ENCODE measurements at places on chromosomes 12 and 14.

DNA sequence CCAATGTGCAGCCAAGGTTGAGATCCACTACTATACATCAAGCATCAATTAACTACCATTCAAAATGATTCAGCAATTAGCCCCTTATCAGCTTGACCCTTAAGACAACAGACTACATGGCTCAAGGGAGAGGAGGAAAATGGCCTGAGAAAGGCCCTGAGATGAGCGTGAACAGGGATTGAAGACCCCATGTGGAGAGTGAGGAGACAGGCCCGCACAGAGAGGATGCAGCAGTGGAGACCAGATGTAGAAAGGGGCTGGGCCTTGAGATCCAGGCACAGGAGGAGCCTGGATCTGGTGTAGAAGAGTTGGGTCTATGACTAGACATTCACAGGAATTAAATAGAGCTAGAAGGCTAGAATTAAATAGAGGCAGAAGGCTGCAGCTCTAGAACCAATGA is 229.1 kb downstream of the MON2 start:
- no peak for DNase-seq

- DNase-seq = no peak
These were observed 29.1 kb upstream of the PZP start for GRCh38 chr12:9237286-9237685.

DNA sequence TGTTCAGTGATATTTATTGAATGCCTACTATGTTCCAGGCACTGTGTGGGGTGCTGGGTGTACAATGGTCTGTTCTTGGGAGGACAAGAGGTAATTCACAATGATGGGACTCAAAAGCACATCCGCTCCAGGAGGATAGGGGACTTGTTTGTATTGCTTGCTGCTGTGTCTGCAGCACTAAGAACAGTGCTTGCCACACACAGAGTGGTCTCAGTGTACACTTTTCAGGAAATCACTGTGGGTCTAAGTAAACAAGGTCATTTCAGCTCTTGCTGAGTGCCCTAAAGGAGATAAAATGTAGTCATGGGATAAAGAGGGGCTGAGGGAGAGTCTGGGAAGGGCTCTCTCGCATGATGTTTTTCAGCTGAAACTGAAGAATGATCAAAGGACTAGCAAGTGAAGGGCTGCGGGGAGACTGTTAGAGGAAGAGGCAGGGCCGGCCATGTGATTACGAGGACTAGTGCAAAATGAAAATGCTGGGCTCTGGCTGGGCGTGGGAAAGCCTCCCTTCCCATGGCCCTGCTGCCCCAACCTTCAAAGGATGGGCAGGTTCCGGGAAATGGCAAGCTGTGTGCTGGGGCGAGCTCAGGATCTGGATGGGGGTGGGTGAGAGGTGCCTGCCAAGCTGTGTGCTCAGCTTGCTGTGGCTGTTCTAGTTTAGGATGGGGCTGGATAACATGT is 39.1 kb downstream of the ADCK1 start:
- DNase-seq = no peak

GRCh38 chr12:132587781-132588180 is 22.6 kb downstream of the LRCOL1 start:
- no peak for DNase-seq

DNA sequence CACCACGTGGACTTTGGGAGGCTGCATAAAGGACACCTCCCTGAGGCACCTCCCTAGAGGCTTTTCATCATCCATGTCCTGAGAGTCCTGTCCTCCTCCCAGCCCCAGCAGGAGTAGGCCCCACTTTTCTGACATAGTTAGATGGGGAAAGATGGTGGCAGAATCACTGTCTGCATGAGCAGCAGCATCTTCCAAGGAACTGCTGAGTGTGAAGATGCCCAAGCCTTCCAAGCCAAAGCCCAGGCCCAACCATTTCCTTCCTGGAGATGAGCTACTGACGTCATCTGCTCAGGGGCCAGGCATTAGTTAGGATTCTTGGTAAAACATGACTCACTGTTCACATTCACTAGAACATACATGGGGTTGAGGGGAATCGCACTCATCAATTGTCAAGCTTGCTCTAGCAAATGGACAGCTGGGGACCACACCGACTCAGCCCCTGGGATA is 37.3 kb downstream of the VDR start:
- DNase-seq = no peak

DNA sequence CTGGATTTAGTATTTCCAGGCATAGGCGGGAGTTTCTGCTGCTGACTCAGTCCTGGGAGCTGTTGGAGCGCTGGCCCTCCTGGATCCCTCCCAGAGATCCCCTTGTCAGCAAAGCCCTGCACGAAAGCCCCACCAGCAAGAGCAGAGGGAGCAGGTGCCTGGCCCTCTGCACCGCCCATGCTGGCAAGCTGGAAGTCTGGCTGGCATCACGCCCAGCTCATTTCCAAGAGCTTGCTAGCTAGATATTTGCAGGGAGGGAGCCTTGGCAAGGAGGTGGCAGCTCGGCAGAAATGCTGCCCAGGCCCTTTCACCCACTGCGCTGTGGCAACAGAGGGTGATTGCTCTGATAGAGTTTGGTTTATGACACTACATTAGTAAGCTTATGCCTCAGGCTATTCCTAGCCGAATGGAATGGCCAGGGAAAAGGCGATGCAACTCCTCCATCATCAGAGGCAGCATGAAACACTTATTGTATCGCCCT is 193.9 kb downstream of the EMP1 start:
- DNase-seq = no peak

DNA sequence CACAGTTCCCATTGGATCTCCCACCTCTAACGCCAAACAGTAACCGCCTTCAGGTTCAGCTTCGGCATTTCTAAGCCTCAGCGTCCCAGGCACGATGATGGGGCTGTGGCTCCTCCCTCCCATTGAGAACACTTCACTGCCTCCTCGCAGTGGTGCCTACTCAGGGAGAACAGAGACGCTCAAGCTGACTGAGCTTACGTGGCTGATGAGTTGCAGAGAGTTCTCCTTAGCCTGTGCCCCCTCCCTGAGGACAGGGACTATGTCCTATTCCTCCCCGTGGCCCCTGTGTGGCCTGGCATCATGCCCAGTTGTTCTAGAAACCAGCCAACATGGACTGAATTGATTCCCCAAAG is 87.0 kb downstream of the ITPK1 start:
- DNase-seq = no peak

GRCh38 chr12:94205822-94206221 is 57.4 kb downstream of the PLXNC1 start:
- no peak for DNase-seq

- no peak for DNase-seq
These were observed 140.3 kb downstream of the RERGL start for GRCh38 chr12:17949558-17950141.

DNA sequence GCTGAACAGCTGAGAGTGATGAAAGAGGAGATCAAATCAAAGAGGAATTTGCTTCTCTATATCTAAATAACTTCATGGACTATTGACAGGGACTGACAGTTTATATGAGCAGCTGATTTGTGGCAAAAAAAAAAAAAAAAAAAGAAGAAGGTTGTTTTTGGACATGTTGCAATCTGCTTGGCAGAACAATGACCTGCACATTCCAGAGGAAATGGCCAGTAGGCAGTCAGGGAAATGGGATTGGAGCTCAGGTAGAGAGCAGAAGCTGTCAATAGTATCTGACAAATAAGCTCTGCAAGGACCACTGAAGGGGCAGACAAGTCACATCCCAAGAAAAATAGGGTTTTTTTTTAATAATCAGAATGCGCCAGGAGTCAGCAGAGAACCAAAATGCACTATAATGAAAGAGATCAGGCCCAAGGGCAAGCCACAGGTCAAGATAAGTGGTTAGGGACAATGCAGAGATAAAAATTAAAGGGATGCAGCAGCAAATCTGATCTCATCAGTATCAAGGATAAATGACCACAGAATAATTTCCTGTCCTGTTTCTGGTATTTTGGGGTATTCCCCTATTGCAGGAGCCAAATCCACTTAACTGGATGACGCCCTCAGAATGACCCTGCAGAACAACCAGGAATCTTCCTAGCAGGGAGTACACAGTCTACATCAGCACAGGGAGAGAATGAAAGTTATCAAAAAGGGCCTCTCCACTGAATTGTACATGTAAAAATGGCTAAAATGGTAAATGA is 22.6 kb upstream of the DUSP16 start:
- DNase-seq = no peak

- no peak for DNase-seq
These were observed 26.8 kb downstream of the ANKS1B start for GRCh38 chr12:99957866-99958466.

DNA sequence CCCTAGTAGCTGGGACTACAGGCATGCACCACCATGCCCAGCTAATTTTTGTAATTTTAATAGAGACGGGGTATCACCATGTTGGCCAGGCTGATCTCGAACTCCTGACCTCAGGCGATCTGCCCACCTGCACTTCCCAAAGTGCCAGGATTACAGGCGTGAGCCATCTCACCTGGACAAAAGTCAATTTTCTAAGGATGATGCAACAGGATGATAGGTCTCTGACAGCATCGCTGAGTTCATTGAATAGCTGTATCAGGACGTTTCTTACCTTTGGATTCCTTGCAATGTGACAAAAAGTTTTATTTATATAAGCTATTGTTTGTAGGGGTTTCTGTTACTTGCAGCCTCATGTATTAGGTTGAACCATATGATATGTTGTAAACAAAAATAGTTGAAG is 55.5 kb upstream of the PCED1B start:
- no peak for DNase-seq

DNA sequence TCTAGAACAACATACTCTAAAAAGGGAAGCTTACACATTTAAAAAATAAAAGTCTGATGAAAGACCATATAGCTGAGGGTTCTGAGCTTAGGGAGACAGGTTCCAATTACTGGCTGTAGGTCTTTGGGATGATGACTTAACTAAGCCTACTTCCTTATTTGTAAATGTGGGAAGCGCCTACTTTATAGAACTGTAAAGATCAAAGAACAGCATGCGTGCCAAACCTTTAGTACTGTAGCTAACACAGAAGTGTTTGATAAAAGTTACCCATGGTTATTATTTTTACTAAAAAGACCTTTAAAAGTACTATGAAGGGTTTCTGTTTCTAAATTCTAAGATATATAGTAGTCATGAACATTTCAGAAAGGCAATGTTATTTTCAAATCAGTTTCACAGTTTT is 35.7 kb downstream of the STK38L start:
- no peak for DNase-seq

DNA sequence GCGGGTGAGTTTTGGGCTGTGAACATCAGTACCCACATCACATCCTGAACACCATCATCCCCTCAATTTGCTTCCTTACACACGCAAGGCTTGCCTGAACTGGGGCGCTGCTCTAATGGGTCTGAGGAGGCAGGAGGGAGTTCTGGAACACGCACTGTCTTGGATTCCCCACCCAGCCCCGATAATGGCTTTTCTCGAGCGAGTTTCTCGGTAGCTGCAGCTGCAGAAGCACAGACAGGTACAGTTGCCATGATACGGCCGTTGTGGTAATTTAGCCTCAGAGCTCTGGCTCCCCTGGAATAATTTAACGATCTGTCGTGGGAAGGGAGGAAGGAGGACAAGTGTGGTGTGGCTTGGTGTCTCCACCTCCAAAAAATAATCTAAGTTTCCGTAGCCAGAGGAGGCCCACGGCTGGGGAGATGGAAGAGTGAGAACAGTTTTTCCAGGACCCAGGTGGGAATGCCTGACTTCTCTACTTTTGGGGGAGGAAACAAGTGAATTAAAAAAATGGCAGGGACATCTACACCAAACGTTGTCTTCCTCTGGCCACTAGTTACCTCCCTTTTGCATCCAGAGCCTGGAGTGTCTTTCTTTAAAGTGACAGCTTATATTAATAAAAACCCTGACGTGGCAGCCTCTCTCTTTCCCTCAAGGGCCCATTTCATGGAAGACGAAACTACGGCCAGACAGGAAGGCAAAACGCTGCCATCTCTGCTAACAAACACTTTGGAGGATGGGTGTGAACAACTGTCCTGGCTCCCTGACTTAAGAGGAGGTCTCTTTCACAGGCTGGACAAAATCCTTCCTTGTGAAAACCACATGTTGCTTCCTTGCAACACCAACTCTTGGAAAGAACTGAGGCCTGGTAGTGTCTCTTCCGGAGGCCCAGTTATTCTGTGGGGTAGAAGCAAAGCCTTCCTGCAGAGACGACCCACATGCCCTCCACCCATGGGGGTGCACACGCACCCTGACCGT is 84.8 kb downstream of the RBM19 start:
- DNase-seq = no peak

DNA sequence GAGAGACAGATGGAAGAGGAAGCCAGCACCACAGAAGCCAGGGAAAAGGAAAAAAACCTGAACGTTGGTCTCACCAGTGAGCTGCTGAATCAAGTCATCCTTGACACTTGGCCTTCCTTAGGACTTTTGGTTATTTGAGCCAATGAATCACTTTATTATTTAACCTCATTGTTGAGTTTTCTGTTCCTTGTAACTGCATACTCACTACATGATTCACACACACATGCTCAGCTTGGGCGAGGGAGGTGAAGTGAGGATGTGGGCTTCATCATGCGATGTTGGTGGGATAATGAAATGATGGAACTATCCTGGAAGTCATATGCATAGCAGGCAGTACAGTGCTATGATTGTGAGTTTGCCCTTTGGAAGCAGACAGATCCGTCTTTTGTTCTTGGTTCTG is 40.6 kb upstream of the RPH3A start:
- DNase-seq = no peak

DNA sequence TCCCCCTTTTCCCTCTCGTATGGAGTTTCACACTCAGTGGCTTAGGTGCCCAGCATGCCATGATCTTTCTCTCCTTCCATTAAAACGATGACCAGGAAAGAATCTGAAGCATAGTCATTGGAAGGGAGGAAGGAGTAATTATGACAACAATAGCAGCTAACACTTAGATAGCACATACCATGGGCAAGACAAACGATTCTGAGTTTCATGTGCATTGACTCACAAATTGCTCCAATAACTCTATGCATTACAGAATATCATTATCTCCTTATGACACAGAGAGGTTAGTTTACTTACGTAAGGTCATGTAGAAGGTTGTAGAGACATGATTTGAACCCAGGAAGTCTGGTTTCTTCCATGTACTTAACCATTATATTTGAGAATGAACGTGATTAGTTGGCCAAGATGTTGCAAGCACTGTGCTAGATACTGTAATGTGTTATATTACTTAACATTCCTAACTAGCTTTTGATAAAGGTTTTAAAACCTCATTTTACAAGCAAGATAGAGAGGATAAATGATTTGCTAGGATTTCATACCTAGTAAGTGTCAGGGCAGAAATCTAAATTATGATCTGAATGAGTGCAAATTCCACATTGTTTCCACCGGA is 162.4 kb downstream of the CAND1 start:
- DNase-seq = no peak

GRCh38 chr14:68089146-68089731 is 269.7 kb downstream of the RAD51B start:
- no peak for DNase-seq

- no peak for DNase-seq
These were observed 227.6 kb upstream of the PDE3A start for GRCh38 chr12:20140751-20141150.

All from stimulated activated CD4-positive, alpha-beta T cell treated with anti-CD3 and anti-CD28 coated beads, Interleukin-12 subunit alpha, Interleukin-12 subunit beta, amount 100 ng/mL, for 4 hours (primary cell).